K562 (cell line): ENCODE measurements at places on chromosomes 6 and 20.

- H3K27me3 ChIP-seq = no peaks in the 10 kb centered on the region
- no peak for DNase-seq
- no peaks in the 10 kb centered on the region for H3K4me1 ChIP-seq
- H3K36me3 ChIP-seq = no peaks in the 10 kb centered on the region
- no peak overlapping the region for H3K4me3 ChIP-seq
- no peak overlapping the region for H3K27ac ChIP-seq
These were observed 200.3 kb downstream of the EPM2A start for GRCh38 chr6:145534989-145535388.

- H3K27me3 ChIP-seq = no peaks in the 10 kb centered on the region
- peaks cover 5% of the 10 kb centered on the region; the same call in 1 of the 3 replicates for H3K36me3 ChIP-seq
- no peak overlapping the region for H3K4me3 ChIP-seq
- H3K4me1 ChIP-seq = no peaks in the 10 kb centered on the region
- no peak overlapping the region for H3K27ac ChIP-seq
These were observed 28.0 kb downstream of the PEX3 start for GRCh38 chr6:143478479-143479062.

DNA sequence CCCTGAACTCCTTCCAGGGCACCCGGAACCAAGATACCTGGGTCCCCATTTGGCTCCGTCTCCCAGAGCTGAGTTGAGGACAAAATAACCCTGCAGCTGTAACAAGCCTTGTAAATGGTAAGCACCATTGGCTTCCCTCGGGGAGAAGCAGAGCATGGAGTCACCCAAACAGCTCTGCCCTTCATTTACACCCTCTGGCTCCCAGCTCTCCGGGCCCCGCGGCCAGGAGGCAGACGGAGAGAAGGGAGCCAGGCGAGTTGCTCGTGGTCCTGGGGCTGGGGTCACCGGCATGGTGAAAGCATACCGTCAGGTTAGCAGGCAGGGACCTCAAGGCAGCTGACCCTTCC lies 2.1 kb downstream of the TFEB start:
- H3K27ac ChIP-seq = no peak overlapping the region
- DNase-seq = no peak
- H3K27me3 ChIP-seq = peaks cover 21% of the 10 kb centered on the region
- no peaks in the 10 kb centered on the region for H3K36me3 ChIP-seq
- H3K4me3 ChIP-seq = no peak overlapping the region

GRCh38 chr20:38893056-38893564 lies 33.1 kb upstream of the FAM83D start:
- no peak for DNase-seq
- H3K36me3 ChIP-seq = no peaks in the 10 kb centered on the region
- no peaks in the 10 kb centered on the region for H3K27me3 ChIP-seq
- H3K27ac ChIP-seq = no peak overlapping the region
- H3K4me3 ChIP-seq = no peak overlapping the region

DNA sequence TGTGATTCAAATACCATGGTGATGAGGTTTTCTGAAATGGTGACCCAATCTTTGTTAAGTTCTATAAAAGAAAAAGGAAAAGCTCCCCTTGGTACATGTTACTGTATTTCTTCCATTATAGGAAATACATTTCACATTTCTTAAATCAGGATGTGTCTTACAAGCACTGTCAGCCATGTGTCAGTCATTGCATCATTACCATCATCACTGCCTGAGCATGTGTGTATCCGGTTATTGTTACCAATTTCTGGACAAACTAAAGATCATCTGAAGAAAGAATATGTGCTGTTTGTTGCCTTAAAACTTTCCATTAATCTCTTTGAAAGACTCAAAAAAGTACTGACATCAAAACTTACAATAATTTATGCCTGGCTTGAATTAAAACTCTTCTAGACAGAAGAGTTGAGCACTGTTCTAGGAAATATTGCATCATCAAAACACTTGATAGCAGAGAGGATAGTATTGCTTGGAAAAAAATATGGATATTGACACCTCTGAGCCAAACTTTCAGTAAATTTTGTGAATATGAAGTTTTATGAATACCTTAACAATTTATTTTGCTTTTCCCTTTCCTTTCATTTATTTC lies 7.1 kb upstream of the TSPYL1 start:
- no peaks in the 10 kb centered on the region for H3K36me3 ChIP-seq
- no peak for DNase-seq
- no peaks in the 10 kb centered on the region; the same call in 2 of the 3 replicates for H3K4me1 ChIP-seq
- H3K4me3 ChIP-seq = no peak overlapping the region

- H3K27me3 ChIP-seq = no peaks in the 10 kb centered on the region
- H3K4me1 ChIP-seq = no peaks in the 10 kb centered on the region
- H3K27ac ChIP-seq = no peak overlapping the region
- no peaks in the 10 kb centered on the region for H3K36me3 ChIP-seq
- H3K4me3 ChIP-seq = no peak overlapping the region
- no peak for DNase-seq
These were observed 11.1 kb downstream of the TMEM200A start for GRCh38 chr6:130376936-130377335.

- no peaks in the 10 kb centered on the region for H3K4me1 ChIP-seq
- H3K4me3 ChIP-seq = no peak overlapping the region
- H3K27me3 ChIP-seq = no peaks in the 10 kb centered on the region
- no peaks in the 10 kb centered on the region for H3K36me3 ChIP-seq
- DNase-seq = no peak
These were observed 636.9 kb downstream of the QKI start for GRCh38 chr6:164051427-164051826.

DNA sequence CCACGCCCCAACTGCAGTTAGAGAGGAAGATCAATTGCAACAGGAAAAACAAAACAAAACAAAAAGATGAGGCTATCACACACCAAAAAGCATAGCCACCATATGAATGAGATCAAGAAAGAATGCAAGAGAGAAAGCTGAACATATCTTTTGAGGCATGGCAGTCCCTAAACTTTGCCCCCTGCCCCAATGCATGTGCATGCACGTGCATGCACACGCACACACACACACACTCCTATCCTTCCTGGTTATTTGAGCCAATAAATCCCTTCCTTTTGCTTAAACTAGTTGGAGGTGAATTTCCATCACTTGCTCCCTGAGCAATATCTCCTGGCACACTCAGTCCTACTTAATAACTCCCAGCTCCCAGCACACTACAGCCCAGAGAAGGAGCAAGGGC lies 48.6 kb upstream of the FOXP4 start:
- H3K4me1 ChIP-seq = no peaks in the 10 kb centered on the region
- H3K4me3 ChIP-seq = no peak overlapping the region
- no peak for DNase-seq
- H3K27me3 ChIP-seq = peaks cover 51% of the 10 kb centered on the region

DNA sequence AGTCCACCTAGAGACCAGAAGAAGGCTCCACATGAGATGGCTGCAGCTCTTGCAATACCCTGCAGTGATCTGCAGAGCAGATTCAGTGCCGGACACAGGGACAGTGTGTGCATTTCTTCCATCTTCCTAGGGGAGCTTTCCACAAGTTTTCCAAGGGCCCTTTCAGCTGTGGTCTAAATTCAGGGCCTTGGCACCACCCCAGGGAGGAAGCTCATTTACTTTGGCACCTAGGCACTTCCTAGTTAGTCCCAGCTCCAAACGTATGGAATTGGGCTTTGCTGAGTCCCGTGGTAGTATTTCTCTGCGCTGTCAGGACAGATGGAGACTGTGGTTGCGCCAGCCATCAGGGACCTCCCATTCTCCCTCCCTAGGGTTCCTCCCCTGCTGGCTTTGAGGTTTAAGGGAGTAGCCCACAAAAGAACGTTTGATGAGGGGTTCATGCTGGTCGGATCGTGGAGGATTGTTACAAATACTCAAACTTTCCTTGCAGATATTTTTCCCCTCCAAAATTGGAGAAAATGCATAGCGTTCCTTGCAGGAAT lies 182.3 kb upstream of the UST start:
- no peak overlapping the region for H3K27ac ChIP-seq
- no peak for DNase-seq
- H3K4me3 ChIP-seq = no peak overlapping the region
- no peaks in the 10 kb centered on the region for H3K36me3 ChIP-seq
- peaks cover 45% of the 10 kb centered on the region for H3K27me3 ChIP-seq

- H3K27me3 ChIP-seq = peaks cover 34% of the 10 kb centered on the region
- no peaks in the 10 kb centered on the region for H3K36me3 ChIP-seq
- peak within 1 kb of the TSS; percentile 19 for H3K4me3 ChIP-seq
- H3K4me1 ChIP-seq = peaks cover 48% of the 10 kb centered on the region
- H3K27ac ChIP-seq = no peak within 1 kb of the TSS
These were observed at the start of gene TFAP2C for GRCh38 chr20:56628873-56629463. TSS of gene TFAP2C (plus strand) at chr20:56629306. CDS start at chr20:56629545, 239 bp downstream.

- no peak for DNase-seq
- H3K27me3 ChIP-seq = no peaks in the 10 kb centered on the region
- no peak overlapping the region for H3K4me3 ChIP-seq
- no peaks in the 10 kb centered on the region for H3K36me3 ChIP-seq
- no peak overlapping the region for H3K27ac ChIP-seq
These were observed 573.8 kb downstream of the EPM2A start for GRCh38 chr6:145161501-145161900.

DNA sequence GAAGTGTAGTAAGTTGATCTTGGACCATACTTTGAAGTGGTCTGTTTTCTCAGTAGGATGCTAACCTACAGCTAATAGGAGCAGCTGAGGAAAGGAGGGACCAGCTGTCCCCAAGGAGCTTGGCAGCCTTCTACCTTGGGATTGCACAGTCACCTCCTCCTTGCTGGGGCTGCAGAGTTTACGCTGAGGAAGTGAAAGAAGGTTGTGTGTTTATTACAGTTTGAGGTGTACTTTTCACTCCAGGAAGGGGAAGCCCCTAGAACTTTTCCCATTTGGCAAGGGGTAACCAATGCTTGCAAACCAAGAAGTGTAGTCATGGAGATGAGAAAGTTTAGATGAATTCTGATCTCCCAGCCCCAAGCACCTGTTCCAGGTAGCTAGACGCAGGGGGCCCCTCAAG lies 58.8 kb downstream of the BMP6 start:
- no peak overlapping the region for H3K27ac ChIP-seq
- no peak overlapping the region for H3K4me3 ChIP-seq
- H3K36me3 ChIP-seq = no peaks in the 10 kb centered on the region
- H3K4me1 ChIP-seq = no peaks in the 10 kb centered on the region
- no peak for DNase-seq
- H3K27me3 ChIP-seq = peaks cover 41% of the 10 kb centered on the region

DNA sequence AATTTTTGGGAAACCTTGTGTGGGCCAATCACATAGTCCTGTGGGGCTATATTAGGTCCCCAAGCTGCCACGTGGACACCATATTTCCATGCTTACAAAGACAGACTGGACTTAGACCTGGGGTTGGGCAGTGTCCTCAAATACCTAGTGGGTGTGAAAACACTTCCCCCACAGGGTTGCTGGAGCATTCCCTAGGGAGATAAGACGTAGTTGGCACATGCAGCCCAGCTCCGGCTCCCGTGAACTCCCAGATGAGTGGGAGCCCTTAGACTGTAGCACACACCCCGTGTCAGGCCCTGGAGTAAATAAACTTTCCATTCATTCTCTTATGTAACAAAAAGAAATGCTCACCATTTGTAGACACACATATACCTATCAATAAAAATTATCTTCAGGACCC lies 14.2 kb downstream of the KCNG1 start:
- H3K36me3 ChIP-seq = no peaks in the 10 kb centered on the region
- no peak for DNase-seq
- no peak overlapping the region for H3K4me3 ChIP-seq
- no peak overlapping the region for H3K27ac ChIP-seq

- peaks cover 2% of the 10 kb centered on the region; the same call in 1 of the 3 replicates for H3K36me3 ChIP-seq
- no peak overlapping the region for H3K4me3 ChIP-seq
- no peaks in the 10 kb centered on the region for H3K27me3 ChIP-seq
- no peak overlapping the region for H3K27ac ChIP-seq
- no peak for DNase-seq
- H3K4me1 ChIP-seq = no peaks in the 10 kb centered on the region
These were observed 34.8 kb upstream of the ZFP64 start for GRCh38 chr20:52226370-52226769.

DNA sequence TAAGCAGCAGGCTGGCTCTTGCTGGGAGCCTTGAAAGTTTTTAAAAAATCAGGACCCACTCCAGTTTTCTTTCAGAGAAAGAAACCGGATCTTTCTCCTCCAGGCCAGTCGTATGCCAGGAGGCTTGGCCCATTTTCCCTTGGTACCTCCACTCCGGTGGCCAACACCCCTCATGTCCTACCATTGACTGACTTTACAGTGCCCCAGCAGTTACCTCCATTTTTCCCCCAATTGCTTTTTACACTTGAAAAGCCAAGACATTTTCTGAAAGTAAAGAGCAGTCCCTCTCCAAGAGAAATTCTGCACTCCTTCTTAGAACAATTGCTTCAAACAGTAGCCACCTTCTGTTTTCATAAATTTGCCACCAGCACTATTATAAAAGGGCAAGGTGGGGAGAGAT lies 47.7 kb upstream of the SNX9 start:
- H3K27ac ChIP-seq = no peak overlapping the region
- H3K4me3 ChIP-seq = no peak overlapping the region
- no peak for DNase-seq
- no peaks in the 10 kb centered on the region for H3K36me3 ChIP-seq
- H3K4me1 ChIP-seq = peaks cover 28% of the 10 kb centered on the region

DNA sequence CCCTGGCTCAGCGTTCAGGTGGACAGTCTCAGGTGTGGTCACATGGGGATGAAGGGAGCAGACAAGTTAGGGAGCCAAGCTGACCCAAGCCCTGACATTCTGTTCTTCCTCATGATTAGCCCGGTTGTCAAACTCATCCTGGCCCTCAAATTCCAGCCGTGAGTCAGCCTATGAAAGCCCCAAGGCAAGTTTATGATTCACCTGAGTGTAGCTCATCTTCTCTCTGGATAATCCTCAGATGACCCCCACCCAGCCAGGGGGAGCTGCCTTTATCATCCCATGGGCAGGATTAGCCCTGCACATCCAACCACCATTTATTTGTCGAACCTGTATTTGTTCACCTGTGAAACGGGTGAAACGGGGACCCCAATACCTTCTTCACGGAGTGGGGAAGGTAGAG lies 161.9 kb downstream of the DHX35 start:
- no peak for DNase-seq
- peaks cover 13% of the 10 kb centered on the region; the same call in 1 of the 2 replicates for H3K27me3 ChIP-seq
- no peak overlapping the region for H3K27ac ChIP-seq
- no peaks in the 10 kb centered on the region for H3K4me1 ChIP-seq

GRCh38 chr6:163806755-163807499 lies 392.4 kb downstream of the QKI start:
- no peak overlapping the region for H3K27ac ChIP-seq
- H3K4me1 ChIP-seq = peaks cover 3% of the 10 kb centered on the region; the same call in 1 of the 2 replicates
- peak; percentile 71 for DNase-seq
- H3K4me3 ChIP-seq = no peak overlapping the region
- H3K36me3 ChIP-seq = no peaks in the 10 kb centered on the region

- H3K27me3 ChIP-seq = peaks cover 17% of the 10 kb centered on the region
These were observed 28.9 kb downstream of the PSMB9 start for GRCh38 chr6:32882879-32883250.
